ENCODE measurements at places on chromosomes 7 and 10.

- no peak for DNase-seq
These were observed 174.2 kb upstream of the IMMP2L start for GRCh38 chr7:111736552-111736874.

GRCh38 chr7:49670991-49671390, 102.4 kb upstream of the VWC2 start:
- no peak for DNase-seq

DNA sequence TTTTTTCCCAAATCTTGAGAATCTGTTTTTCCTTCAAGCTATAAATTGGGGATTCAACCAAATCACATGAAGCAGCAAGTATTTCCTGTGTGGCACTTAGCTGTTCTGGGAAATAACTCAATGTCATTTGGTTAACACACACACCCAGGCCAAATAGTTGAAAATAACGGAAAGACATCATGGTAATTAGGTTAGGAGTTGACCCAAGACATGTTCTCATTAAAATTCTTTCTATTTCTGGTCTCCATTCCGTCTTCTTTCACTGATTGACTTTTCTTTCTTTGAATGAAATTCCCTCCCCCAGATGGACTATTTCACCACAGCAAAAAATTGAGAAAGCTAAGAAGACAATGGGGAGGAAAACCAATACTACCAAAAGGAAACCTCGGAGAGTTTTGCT, 30.5 kb downstream of the NRP1 start:
- no peak for DNase-seq

GRCh38 chr7:111955616-111956015, 250.6 kb downstream of the DOCK4 start:
- DNase-seq: no peak

DNA sequence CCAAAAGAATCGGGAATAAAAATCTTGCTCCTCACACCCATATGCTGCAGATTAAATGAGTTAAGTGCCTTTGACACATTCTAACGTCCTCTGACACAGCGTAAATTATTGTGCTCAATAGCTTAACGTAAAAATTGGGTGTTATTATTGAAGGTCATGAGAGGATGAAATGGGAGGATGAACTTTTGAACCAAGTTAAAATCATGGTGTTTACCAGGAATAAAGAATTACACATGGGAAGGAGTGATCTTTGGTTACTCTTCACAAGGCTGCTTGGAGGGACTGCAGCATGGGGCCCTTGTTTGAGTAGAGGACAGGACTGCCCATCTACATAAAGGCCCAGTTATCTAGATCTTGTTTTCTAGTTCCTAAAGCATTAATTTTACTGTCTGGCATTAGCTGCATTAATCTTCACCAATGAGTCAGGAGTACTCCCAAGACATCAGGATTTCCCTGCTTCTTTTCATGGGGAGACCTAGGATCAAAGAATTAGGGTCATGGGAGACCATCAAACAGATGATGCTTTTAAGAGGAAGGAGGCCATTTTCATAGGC, 84.9 kb upstream of the PRR15 start:
- no peak for DNase-seq

DNA sequence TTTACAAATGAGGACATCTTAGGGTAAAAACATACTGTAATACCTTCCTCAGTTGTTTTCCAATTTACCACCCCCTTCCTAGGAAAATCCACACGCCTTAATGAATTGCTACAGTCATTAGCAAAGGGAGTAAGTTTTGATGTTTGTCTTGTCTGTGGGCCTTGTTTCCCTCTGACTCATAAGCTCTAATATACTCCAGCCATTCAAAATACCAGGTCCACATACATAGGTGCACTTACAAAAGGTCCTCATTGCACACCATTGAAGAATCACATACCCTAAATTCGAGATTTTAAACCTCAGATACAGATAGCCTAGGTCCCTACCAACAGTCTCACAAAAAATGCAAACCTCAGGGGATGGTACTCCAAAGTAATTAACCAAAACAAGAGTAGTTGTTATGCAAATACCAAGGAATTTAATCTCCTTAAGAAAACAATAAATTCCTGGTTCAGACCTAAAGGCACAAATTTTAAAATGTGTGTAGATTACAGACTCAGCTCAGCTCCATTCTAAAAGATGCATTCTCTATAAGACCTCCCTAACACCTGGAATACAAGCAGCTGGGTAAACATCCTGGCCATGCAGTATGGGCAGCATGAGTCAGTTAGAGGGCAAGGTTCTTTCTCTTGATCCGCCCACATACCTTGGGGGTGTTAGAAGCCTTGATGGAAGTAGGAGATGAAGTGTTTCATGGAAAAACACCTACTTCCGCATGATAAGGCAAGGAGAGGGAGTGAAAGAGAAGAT, 3.0 kb upstream of the LIPK start:
- DNase-seq: peak; percentile 13

DNA sequence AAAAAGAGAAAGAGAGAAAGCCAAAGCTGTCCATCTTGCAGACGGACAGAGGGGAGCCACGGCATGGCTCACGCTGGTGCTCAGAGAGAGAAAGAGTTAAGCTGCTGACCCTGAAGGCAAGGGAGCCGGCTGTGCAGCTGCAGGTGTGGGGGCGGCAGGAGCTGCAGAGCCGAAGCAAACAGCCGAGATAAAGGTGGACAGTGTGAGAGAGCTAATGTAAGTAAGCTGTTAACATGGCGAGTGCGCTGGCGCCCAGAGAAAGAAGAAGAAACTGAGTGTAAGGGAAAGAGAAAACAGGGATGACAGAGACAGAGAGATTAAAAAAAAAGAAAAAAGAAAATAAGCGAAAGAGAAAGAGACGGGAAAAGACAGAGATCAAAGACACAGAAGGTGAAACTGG, 18.2 kb downstream of the COL17A1 start:
- no peak for DNase-seq

DNA sequence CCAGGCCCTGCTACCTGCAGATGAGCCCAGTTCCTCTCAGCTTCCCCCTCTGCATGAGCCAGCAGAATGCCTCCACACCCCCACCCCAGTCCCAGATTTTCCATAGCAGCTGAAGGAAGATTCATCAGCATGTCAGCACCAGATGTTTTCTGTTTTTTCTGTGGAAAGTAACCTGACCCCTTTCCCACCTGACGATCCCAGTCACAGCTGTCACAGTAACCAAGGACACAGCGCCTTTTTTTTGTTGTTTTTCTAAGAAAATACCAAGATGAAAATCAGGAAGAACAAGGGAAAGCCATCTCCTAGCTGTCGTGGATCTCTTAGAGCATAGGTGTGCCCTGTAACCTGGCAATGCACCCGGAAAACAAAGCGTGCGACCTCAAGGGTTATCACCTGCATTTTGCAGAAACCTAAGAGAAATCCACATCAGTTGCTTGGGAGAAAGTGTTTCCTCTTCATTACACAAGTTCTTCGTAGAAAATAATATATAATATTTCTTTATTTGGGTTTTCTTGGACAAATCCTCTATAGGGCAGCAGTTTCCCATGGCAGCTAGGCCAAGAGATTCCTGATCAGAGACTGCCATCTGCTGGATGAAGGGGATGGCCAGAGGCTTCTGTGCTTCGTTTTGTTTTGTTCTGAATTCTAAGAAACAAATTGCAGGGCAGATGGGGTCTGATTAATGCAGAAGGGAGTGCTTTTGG, 401.9 kb downstream of the TNS3 start:
- DNase-seq: no peak

DNA sequence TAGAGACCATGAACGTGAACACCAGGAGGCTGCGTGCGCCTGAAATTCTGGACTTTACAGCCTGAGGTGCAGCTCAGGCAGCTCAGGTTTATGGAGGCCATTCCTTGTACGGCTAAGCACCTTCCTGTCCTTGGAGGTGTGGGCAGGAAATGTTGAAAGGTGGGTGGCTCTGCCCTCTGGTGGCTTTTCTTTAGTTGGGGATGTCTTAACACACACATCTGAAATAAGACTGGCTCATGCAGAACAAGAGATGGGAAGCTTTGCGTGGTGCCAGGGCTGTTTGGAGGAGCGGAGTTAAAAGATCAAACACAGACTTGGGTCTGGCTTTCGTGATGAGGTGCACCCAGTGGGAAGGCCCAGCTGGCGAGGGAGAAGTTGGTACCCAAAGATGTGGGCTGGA, 64.1 kb downstream of the DOCK1 start:
- no peak for DNase-seq

GRCh38 chr7:155711081-155711480, 66.6 kb downstream of the RBM33 start:
- DNase-seq: no peak

- no peak for DNase-seq
These were observed 20.3 kb downstream of the SEC61G start for GRCh38 chr7:54738737-54739136.

GRCh38 chr10:10847387-10847786, 170.3 kb upstream of the CELF2 start:
- DNase-seq: no peak

GRCh38 chr7:117706210-117706609, 167.0 kb downstream of the CTTNBP2 start:
- no peak for DNase-seq

DNA sequence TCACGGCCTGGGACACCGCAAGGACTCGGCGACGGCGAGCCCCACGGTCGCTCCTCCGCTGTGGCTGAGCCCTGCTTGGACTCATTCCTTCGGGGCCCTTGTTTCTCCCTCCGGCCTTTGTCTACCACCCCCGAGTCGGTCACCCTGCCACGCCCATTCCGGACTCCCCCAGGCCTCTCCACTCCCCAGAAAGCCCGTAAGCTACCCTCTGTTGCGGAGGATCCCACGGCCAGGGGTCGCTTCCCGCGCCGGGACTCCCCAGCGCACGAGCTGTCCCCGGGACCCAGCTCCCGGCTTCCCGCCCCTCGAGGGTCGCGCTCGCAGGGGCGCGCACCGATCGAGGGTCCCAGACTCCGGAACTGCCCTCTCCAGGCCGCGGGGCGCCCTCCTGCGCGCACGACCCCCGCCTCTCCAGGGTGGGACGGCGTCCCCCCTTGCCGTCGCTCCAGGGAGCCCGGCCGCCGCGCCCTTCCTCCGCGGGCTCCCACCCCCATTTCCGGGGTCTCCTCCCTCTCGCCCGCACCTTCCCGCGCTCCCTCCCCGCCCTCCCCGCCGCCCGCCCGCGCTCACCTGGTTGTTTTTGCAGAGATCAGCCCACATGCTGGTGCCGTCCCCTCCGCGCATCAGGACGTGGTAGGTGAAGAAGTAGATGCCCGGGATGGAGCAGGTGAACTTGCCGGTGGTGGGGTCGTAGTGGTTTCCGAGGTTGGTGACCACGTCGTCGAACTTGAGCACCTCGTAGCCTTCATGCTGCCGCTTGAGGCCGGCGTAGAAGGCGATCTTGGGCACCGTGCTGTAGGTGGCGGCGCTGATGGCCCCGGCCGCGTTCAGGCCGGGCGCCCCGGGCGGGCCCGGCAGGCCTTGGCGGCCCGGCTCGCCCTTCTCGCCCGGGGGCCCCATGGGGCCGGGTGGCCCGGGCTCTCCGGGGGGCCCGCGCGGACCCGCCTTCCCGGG, 1.5 kb downstream of the C1QL3 start:
- no peak for DNase-seq

- DNase-seq: no peak
These were observed 25.5 kb downstream of the TSPAN13 start for GRCh38 chr7:16779051-16779450.

DNA sequence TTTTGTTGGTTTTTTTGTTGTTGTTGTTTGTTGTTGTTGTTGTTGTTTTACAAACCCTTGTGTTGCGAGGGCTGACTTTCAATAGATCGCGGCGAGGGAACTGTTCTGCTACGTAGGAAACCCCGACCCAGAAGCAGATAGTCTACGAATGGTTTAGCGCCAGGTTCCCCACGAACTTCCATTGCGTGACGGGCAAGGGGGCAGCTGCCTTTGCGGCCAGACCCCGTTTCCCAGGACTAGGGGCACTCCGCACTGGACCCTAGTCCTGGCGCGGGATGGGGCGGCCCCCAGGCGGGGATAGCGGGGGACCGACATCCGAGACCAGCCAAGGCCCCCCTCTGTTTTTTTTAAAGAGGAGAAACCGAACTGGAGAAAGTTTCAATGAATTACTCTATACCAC, 119.6 kb downstream of the LRRTM3 start:
- no peak for DNase-seq

DNA sequence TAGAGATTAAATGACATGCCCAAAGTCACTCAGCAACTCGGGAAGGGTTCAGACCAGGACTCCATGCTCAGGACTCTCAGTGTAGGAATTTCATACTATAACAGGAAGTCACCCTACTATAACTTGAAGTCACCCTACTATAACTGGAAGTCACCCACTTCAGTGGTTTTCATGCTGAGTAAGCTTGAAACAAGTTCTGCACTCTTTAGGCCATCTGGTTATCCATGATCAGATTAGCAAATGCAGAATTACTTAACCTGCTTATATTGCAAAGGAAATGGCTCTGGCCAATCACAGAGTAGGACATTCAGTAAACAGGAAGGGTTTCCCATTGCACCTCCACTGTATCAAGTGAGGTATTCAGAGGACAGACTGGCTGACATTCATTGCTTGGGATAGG, 1240.4 kb downstream of the GATA3 start:
- DNase-seq: no peak

- DNase-seq: no peak
These were observed 37.9 kb upstream of the TMEM140 start for GRCh38 chr7:135109976-135110375.

- DNase-seq: no peak
These were observed 283.6 kb upstream of the LRRTM3 start for GRCh38 chr10:66642217-66642616.

- peak; percentile 51 for DNase-seq
These were observed 2.1 kb upstream of the CCDC126 start for GRCh38 chr7:23594879-23595604.

DNA sequence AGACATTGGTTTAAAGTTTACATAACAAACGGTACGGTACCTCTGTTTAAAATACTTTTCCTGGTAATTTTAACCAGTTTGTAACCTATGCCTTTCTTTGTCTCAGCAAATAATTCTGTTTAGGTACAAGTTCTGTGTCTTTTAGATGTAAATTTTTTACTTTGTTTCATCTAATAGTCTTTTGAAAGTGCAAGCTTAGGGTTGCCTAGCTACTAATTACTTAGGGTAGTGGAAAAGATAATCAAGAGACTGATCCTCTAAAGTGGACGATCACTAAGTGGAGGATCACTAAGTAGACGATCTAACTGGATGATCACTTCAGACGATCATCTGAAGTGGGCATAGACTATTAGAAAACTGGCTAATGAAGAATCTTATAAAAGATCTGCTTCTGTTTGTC, 16.1 kb upstream of the FKBP9 start:
- DNase-seq: no peak

DNA sequence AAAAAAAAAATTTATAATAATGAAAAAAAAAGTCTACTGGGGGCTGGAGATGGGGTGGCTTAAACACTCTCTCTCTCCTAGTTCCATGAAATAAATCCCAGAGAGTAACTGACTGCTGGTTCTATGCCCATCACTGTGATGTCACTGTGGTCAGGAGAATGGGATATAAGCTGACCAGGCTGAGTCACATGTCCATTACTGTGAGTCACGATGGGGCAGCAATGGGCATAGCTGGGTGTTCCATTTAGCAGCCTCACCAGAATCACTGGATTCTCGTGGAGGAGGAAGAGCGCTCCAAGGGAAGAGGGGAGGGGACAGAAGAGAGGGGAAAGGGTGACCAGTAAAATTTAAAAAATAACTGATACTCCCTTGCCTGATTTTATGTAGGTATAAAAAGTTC, 37.1 kb downstream of the MASTL start:
- no peak for DNase-seq

- no peak for DNase-seq
These were observed 12.7 kb upstream of the EFCAB10 start for GRCh38 chr7:105594034-105594433.
